ENCODE measurements at places on chromosomes 4 and X.

- no peak for DNase-seq
These were observed 15.7 kb downstream of the HAUS3 start for GRCh38 chr4:2226261-2226660.

- no peak for DNase-seq
These were observed 180.9 kb downstream of the DACH2 start for GRCh38 chrX:86329174-86329573.

- DNase-seq: no peak
These were observed 81.5 kb downstream of the TMEM156 start for GRCh38 chr4:38950734-38951133.

DNA sequence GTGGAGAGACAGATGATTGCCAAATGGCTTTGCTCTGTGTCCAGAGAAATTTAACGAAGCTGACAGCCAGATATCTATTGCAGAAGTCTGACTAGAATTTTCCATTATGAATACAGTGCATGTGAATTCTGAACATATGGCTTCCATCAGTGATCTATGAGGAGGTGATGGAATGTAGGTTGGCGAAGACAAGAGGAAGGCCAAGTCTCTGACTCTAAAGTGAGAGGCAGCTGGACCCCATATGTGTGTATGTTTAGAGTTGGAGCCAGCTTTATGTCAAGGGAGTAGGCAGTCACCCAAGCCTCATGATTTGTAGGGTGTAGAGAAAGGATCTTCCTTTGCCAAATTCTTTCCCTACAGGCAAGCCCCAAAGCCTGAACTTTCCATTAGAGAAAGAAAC lies 76.2 kb upstream of the TEX13D start:
- DNase-seq: no peak

DNA sequence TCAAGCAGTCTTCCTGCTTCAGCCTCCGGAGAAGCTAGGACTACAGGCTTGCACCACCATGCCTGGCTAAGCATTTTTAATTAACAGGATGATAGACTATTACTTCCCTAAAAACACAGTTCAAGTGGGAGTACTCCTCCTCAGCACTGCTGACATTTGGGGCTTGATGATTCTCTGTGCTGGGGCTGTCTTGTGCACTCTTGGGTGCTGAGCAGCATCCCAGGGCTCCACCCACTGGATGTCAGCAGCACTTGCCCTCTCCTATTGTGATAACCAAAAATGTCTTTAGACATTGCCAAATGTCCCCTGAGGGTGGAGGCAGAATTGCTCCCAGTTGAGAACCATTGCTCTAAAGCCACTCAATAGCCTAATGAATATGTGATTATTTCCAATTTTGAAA lies 60.4 kb downstream of the CLCN4 start:
- no peak for DNase-seq

- no peak for DNase-seq
These were observed 556.1 kb upstream of the TENM3 start for GRCh38 chr4:181687116-181687515.

GRCh38 chrX:31349515-31349914 lies 277.7 kb upstream of the FTHL17 start:
- DNase-seq: no peak

- DNase-seq: no peak
These were observed 1709.0 kb downstream of the PCDH7 start for GRCh38 chr4:32429151-32429550.

DNA sequence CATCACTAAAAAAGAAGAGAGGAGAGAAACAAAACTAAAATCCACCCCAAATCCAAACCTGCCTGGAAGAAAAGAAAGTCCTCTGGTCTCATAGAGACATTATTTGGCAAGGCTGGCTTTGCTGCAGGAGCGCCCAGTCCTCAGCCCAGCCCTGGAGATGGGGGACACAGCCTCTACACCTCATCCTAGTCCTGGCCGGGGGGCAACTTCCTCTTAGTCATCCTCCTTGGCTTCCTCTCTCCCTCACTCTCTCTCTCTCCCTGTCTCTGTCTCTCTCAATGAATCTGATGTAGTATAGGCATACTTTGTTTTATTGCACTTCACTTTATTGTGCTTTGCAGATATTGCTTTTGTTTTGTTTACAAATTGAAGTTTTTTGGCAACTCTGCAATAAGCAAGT lies 55.8 kb upstream of the MAGEB10 start:
- DNase-seq: no peak

GRCh38 chr4:108411836-108412235 lies 208.5 kb upstream of the RPL34 start:
- no peak for DNase-seq

- DNase-seq: no peak
These were observed 111.3 kb downstream of the CBLL2 start for GRCh38 chrX:22383988-22384387.

- DNase-seq: no peak
These were observed 20.4 kb upstream of the GDPD2 start for GRCh38 chrX:70402721-70403120.

DNA sequence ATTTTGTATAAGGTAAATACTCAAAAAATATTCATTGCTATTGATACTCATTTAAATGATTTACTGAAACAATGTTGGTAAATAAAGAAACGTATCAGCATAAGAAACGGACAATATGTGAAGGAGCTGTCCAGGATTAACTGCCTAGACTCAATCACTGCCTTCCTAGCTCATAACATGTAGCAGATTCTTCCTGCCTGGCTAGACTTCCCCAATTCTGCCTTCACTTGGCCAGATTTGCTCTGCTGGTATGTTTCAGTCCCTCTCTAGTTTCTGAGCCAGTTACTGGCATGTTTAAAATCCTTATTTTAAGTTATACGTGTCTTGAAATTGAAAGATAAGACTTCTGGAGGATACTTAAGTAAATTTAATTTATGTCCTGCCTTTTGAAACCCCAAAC lies 740.3 kb downstream of the CENPC start:
- no peak for DNase-seq

All from stimulated activated CD8-positive, alpha-beta memory T cell treated with anti-CD3 and anti-CD28 coated beads, Interleukin-15, amount 100 ng/mL, for 4 hours (primary cell).